Hepatic stellate cell (primary cell): ENCODE measurements at places on chromosomes 16 and 17.

DNA sequence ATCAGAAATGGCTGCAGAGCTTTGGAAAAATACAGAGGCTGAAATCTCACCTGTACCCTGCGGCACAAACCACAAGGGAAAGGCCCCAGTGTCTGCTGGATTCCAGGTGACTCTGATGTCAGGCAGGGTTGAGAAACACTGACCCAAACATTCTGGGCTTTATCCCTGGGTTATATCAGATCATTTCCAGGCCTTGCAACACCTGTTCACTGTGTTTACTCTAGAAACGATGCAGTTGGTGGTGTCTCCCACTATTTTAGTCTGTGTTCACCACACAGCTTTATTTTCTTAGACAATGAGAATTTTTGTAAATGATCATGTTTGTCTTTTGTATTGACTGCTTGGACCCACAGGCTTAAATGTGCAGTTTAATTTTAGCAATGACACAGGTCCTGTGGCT is 151.5 kb upstream of the SDK2 start:
- DNase-seq = no peak

- no peak for DNase-seq
These were observed 156.4 kb downstream of the ZNF18 start for GRCh38 chr17:11840831-11841230.

GRCh38 chr17:17801800-17802481 is 34.8 kb downstream of the SREBF1 start:
- no peak for DNase-seq

DNA sequence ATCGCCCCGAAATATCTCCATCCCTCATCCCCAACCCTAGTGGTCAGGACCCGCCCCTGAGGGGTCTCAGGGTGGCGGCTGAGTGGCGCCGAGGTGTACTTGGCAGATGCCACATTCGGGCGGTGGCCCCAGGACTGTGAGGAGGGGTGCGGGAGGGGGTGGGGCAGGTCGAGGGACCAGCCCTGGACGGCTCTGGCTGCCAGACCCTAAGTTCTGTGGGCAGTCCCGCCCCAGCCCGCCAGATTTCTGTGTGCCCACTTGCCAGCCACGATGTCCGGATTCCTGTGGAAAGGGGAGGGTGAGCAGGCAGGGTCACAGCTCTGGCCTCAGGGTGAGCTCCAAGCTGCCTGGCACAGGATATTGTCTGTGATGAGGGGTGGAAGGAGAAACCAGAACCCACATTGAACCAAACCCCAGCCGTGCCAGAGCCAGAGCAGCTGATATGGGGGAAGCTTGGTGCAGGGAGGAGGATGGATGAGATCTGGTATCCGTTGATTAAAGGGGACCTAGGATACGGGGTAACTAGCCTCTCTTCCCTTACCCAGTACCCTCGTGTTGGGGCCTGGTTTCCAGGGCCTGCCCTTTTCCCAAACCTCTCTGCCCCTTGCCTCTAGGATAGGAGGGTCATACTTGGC is 1.1 kb upstream of the CHAD start:
- DNase-seq = no peak

GRCh38 chr17:13947499-13947898 is 121.8 kb upstream of the COX10 start:
- no peak for DNase-seq

DNA sequence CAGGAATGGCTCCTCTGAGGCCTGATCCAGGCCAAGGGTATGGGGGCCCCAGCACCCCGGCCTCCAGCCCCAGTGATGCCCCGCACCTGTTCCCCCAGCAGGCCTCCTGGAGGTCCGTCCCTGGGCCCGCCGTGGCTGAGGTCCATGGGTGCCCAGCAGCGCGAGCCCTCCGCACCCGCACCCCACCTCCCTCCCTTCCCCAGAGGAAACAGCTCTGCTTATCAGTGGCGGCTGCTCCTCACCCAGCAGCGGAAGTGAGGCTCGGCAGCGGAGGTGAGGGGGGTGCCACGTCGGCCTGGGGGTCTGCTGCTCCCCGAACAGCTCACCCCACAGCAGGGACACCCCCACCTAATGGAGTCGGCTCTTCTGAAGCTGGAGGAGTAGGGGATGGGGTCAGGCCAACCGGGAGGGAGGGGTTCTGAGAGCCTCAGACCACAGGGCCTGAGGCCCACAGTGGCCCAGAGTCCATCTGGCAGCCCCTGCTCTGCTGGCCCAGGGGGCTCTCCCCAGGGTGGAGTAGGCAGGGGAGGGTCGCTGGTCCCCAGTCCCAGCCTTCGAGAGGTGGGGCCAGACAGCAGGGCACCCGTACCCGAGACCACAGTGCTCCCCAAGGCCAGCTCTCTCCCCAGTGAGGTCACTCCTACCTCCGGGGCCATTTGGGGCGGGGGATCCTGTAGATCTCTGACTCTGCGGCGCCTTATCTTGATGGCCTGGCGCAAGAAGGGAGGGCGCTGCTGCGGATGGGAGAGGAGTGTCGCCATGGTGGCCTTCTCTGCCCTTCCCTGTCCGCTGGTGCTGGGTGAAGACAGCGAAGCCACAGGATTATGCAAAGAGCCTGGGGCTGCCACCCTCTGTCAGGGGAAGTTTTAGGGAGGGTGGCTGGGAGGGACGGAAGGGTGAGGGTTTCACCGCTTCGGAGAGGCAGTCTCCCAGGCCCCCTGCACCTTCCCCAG is at the start of gene UNC13D:
UNC13D (minus strand) TSS at position 828 of the 953 bp plus-strand sequence; CDS start at position 761, 67 bp downstream.
- no peak for DNase-seq

DNA sequence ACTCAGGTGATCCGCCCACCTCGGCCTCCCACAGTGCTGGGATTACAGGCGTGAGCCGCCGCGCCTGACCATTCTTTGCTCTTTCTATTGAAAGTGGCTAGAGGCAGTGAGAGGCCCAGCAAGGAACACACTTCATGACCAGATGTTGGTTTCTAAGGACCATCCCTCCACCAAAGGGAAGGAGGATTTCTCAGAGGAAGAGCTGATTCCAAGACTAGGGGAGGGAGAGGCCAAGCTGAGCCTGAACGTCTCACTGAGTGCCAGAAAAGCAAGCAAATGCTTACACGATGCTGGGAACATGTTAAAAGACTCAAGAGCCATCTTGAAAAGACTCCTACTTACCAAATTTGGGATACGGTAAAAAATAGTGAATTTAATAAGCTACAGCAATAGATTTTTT is 79.2 kb downstream of the MRM3 start:
- no peak for DNase-seq

- no peak for DNase-seq
These were observed 367.4 kb downstream of the SEC14L1 start for GRCh38 chr17:77508047-77508715.

DNA sequence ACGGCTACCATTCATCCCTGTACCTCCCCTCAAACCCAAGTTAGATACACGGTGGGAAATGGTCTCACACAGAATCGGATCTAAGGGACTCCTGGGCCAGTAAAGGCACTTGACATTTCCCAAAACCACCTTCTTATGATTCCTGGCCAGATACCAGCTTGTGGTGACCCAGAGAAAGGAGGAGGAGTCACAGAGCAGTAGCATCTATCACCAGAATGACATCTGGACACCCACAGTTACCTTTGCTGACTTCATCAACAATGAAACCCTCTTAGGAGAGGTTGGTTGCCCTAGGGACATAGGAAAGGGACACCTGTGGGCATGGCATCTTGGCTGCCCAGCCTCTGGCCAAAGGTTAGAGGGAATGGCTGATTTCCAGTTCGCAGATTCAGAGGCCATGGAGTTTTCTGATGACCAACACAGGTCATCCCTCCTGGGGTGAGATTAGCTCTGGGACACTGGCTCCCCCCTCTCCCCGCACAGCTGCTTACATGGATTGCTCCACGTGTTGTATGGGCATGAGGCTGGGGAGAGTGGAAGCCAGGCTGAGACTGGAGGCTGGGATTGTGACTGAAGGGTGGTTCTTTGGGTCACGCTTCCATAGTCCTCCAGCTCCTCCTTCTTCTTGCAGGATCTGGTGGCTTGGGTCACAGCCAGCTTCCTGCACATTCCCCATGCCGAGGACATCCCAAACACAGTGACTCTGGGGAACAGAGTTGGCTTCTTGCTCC is 1.4 kb upstream of the AOC3 start:
- peak; percentile 53 for DNase-seq

DNA sequence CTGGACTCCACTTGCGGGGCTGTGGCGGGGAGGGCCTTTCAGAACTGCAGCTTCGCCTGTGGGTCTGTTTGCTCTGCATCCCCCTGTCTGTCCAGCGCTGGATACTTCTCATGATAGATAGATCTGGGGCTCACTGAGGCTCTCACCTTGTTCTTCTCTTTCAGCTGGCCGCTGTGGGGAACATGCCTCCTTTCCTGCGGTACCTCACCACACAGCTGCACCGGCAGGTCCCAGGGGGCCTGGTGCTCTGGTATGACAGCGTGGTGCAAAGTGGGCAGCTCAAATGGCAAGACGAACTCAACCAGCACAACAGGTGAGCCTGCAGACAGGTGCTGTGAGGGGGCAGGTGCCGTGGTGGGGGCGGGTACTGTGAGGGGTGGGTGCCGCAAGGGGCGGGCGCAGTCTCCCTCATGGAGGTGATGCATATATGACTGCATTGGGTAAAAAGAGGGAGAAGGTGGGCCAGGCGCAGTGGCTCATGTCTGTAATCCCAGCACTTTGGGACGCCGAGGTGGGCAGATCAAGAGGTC is 6.2 kb downstream of the ENGASE start:
- no peak for DNase-seq

DNA sequence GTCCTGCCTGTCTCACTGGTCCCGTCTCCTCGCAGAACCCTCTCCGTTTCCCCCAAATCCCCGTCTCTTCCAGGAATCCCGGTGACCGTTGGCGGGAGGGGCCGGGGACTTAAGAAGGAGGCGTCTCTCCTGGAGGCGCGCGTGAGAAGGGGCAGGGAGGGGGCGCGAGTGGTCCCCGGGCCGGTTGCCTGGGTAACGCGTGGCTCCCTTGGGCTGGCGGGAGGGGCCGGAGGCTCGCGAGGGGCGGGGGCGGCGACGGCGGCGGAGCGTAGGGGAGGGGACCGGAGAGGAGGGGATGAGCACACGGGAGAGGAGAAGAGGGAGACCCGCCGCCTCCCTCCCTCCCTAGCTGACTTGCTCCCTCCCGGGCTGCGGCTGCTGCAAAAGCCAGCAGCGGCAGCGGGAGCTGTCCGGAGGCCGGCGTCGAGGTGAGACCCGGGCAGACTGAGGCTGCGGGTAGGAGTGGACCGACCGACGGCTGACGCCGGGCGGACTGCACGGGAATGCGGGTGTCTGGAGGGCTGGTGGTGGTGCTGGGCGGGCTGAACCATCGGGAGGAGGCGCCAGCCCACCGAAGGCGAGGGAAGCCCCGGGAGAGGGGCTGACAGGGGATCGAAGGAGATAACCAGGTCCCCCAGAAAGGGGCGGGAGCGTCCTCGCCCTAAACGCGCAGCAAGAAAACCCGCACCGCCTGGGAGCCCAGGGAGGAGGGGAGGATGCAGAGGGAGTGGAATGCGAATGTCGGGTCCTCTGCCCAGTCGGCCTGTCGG is at the start of gene PRRT2:
PRRT2 (plus strand) TSS at position 298 of the 770 bp plus-strand sequence. CDS start 862 bp downstream, outside the sequence.
- peak; percentile 67 for DNase-seq

GRCh38 chr16:85126705-85127378 is 14.6 kb upstream of the CIBAR2 start:
- DNase-seq = peak; percentile 70

GRCh38 chr17:9645851-9646545 is 681 bp downstream of the USP43 start:
- no peak for DNase-seq

- no peak for DNase-seq
These were observed 23.9 kb downstream of the DNAI2 start for GRCh38 chr17:74297941-74298340.

- no peak for DNase-seq
These were observed 895 bp downstream of the ANKRD40CL start for GRCh38 chr17:50766222-50767023.

- DNase-seq = peak; percentile 96
These were observed 11.9 kb downstream of the PIEZO1 start for GRCh38 chr16:88772871-88773811.

GRCh38 chr17:10790491-10791401 is 13.2 kb downstream of the TMEM238L start:
- DNase-seq = no peak

- no peak for DNase-seq
These were observed 127.1 kb downstream of the MAF start for GRCh38 chr16:79473456-79473855.

DNA sequence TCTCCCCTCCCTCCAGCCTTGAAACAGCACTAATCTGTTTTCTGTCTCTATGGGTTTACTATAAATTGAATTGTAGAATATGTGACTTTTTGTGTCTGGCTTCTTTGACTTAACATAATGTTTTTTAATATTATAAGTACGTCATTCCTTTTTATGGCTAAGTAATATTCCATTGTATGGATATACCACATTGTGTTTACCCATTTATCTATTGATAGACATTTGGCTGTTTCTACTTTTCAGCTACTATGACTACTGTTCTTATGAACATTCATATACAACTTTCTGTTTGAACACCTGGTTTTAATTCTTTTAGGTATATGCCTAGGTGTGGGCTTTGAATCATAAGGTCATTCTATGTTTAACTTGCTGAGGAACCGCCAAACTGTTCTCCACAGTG is 961.9 kb downstream of the CDH8 start:
- DNase-seq = no peak

DNA sequence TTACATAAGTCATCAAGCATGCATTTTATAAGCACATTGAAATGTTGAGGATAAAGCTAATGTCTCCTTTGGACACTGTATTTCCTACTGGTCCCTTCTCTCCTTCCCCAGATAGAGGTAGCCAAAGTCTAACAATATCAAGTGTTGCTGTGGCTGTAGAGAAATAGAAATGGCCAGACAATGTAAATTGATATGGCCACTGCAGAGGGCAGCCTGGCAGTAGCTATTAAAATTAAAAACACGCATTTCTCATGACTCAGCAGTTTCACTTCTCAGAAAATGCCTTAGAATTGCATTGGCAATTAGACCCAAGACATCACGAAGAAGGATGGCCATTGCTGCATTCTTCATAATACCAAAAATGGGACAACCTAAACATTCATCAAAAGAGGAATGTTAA is 46.8 kb upstream of the MRTFB start:
- DNase-seq = no peak

GRCh38 chr16:48558371-48558841 is 51.6 kb downstream of the N4BP1 start:
- DNase-seq = no peak

GRCh38 chr16:87465306-87465705 is 27.5 kb downstream of the ZCCHC14 start:
- DNase-seq = peak; percentile 81

DNA sequence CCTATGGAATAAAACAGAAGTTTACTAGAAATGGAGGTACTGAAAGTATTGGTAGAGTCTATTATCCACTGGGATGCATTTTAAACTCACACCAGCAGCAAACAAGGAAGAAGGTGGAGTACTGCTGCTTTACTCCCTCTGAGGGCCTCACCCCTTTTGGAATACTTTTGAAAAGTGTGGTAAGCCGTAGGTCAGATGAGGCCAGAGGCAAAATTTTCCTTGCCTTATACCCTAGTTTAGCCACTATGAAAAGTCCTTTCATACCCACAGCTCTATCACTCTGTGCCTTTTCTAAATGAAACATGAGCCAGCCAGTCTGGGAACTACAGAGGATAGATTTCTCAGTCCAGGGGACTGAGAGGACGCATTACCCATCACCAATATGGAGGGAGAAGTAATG is 14.0 kb downstream of the GDE1 start:
- no peak for DNase-seq

- peak; percentile 39 for DNase-seq
These were observed 71.0 kb downstream of the RBBP6 start for GRCh38 chr16:24610416-24610755.
